ENCODE measurements at places on chromosomes 12 and 14.

GRCh38 chr12:34604227-34604626 lies 581.9 kb downstream of the ALG10 start:
- DNase-seq, result no peak

GRCh38 chr14:24475261-24475660 lies 32.7 kb upstream of the SDR39U1 start:
- no peak for DNase-seq

GRCh38 chr14:64197996-64198395 lies 96.2 kb downstream of the ESR2 start:
- DNase-seq, result no peak

GRCh38 chr14:93707475-93707874 lies 80.8 kb downstream of the PRIMA1 start:
- DNase-seq, result no peak

DNA sequence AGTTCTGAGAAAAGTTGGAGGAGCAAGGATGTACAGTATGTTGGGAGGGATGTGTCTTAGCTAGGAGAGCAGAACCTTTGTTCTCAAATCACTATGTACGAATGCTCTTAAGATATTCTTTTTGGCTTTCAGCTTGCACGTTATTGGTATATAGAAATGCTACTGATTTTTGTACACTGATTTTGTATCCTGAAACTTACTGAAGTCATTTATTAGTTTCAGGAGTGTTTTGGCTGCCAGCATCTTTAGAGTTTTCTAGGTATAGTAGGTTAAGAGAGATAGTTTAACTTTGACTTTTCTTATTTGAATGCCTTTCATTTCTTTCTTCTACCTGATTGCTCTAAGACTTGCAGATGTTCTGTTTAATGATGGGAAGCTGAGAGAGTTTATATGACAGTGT lies 442.8 kb upstream of the FBXO33 start:
- no peak for DNase-seq

DNA sequence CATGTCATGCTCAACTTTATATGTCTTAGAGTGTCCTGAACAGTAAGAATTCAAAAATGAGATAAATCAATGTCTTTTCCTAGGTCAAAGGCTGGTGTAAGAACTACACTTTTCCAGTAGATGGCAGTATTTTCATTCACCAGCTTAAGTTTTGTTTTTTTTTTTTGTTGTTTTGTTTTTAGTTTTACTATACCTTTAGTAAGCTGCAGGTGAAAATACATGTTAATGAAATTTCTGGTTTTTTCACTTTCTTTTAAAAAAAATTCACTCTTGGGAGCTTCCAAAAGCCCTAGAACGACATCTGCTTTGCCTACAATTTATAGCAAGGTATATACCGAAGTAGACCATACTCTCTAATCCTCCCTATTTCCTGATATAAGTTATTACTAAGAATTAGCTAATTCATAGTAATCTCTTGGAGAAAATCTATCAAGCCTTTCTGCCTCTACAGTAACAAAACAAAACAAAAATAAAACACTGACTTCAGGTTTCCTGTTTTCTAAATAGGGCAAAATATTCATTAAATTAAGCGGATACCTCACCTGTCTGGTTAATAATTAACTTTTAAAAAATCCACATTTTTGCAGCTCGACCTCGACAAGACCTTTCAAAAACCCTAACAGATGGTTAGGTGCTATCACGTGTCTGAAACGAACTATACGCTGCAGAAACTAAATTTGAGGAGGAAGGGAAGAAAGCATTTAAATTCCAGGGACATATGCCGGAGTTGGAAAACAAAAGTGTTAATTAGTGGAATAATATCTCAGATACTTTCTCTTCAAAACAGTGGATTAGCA lies 2.7 kb upstream of the SAMD4A start:
- no peak for DNase-seq

DNA sequence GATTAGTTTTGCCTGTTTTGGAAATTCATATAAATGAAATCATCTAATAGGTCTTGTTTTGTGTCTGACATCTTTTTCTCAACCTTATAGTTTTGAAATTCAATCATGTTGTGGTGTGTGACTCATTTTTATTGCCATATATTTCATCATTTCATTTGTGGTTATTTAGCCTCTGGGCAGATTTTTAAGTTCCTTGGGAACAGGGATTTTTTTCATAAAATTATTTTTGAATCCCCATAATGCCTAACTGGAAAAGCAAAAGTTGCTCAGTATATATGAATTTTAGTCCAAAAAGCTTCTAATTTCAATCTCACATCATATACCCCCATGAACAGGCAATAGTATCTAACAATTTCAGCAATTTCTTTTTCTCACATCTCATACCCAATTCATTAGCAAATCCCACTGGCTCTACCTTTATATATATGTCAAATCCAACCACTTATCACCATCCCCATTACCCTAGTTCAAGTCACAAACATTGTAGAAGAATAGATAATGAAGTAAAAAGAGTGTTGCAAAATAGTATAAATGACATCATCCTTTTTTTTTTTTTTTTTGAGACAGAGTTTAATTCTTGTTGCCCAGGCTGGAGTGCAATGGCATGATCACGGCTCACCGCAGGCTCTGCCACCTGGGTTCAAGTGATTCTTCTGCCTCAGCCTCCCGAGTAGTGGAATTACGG lies 2.6 kb upstream of the OR6J1 start:
- DNase-seq, result no peak
